NCI-H526 (cell line): ENCODE measurements at places on chromosomes 12 and 14.

GRCh38 chr12:98745578-98746391 is 100.7 kb downstream of the APAF1 start:
- DNase-seq = no peak

- DNase-seq = no peak
Measured at GRCh38 chr12:15631007-15631715, 158.0 kb downstream of the EPS8 start.

- peak; percentile 89 for DNase-seq
Measured at GRCh38 chr12:117874842-117875434, 93.9 kb downstream of the KSR2 start.

DNA sequence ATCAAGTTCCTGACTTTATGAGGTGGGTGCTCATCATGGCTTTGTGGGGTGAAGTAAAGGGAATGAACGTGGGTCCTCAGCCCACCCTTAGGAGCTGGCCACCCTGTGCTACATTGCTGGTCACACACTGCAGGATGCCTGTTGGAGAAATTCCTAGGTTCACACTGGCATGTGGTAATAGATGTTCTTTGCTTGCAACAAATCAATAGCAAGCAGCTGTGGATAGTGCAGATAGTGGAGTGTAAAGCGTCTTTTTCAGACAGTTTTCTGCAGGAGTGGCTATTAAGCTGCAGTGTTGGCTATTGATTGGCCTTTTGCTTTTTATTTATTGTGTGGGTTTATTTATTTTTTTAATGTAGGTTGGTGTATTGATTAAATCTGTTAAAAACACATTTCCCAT is 822.7 kb downstream of the NRXN3 start:
- DNase-seq = no peak
